ENCODE measurements at places on chromosomes 7 and 10. TPM values are rescaled to one million over a fixed set of nuclear protein-coding genes. Genes with fewer than 3 reads are reported as not detected.

- no peak for DNase-seq
These were observed 12.3 kb downstream of the RBM17 start for GRCh38 chr10:6101181-6101580.

DNA sequence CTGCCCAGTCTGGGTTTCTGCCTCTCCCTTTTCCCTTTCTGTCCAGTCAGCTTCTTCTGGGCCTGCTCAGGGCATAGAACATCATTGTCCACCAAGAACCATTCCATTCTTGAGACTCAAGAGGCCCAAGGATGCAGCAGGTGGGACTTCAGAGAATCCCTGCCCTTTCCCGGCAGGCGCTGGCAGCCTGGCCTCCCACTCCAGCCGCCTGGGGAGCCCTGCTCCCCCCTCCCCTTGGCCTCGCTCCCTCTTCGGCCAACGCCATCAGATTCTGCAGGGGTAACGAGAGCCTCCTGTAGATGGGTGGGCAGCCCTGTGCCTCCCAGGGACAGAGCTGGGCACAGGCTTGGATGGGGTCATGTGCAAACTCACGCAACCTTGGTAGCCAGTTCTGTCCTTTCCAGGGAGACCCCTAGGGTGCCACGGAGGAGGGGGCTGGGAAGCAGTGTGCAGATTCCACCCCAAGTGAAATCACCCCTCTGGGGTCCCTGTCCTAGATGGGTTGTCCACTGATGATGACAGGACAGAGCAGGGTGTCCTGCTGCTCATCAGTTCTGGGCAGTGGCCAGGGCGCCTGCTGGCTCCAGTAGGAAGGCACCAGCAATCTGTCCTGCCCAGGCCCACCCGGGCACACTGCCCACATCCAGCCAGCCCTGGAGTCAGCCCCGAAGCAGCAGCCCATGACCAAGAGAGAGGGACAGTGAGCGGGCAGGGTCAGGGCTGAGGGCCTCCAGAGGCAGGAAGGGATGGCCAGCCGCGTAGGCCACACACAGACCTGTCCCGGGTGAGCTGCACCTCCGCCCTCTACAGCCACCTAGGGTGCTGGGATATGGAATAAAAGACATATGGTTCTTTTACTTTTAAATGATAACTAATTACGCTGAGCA lies 47.7 kb downstream of the RASGEF1A start:
- no peak for DNase-seq

DNA sequence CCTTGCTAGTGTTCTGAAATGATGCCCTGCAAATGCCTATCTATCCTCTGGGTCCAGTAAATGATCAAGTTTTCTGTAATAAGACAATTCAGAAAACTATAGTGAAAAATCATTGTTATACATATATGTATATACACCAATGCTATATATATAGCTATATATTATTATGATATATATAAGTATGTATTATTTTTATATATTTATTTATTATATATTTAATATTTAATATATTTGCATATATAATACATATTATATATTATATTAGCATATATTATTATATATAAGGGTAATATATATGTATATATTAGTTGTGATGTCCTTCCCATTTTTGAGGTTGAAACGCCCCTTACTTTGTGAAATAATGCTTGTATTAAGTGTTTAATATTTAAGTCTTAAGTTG lies 181.4 kb upstream of the CACNA2D1 start:
- DNase-seq: no peak

GRCh38 chr7:618539-619367 lies 99.1 kb upstream of the PDGFA start:
- DNase-seq: no peak

DNA sequence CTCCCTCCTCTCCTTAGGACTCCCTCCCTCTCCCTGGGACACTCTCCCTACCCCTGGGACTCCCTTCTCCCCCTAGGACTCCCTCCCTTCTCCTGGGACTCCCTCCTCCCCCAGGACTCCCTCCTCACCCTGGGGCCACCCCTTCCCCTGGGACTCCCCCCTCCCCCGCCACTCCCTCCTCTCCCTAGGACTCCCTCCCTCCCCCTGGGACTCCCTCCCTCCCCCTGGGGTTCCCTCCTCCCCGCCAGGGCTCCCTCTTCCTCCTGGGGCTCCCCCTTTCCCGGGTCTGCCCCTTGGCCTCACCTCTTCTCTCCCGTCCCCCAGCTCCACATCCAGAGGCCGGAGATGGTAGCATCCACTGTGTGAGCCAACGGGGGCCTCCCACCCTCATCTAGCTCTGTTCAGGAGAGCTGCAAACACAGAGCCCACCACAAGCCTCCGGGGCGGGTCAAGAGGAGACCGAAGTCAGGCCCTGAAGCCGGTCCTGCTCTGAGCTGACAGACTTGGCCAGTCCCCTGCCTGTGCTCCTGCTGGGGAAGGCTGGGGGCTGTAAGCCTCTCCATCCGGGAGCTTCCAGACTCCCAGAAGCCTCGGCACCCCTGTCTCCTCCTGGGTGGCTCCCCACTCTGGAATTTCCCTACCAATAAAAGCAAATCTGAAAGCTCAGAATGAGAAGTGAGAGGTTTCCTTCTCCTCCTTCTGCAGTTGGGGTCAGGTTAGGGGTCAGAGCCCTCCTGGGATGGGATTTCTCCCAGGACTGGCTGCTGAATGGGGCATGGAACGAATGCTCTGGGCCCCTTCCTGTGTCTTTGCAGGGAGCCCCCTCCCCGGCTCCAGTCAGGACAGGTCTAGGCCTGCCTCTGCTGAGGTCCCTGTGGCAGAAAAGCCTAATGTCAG lies 1.4 kb upstream of the MUC17 start:
- DNase-seq: no peak

DNA sequence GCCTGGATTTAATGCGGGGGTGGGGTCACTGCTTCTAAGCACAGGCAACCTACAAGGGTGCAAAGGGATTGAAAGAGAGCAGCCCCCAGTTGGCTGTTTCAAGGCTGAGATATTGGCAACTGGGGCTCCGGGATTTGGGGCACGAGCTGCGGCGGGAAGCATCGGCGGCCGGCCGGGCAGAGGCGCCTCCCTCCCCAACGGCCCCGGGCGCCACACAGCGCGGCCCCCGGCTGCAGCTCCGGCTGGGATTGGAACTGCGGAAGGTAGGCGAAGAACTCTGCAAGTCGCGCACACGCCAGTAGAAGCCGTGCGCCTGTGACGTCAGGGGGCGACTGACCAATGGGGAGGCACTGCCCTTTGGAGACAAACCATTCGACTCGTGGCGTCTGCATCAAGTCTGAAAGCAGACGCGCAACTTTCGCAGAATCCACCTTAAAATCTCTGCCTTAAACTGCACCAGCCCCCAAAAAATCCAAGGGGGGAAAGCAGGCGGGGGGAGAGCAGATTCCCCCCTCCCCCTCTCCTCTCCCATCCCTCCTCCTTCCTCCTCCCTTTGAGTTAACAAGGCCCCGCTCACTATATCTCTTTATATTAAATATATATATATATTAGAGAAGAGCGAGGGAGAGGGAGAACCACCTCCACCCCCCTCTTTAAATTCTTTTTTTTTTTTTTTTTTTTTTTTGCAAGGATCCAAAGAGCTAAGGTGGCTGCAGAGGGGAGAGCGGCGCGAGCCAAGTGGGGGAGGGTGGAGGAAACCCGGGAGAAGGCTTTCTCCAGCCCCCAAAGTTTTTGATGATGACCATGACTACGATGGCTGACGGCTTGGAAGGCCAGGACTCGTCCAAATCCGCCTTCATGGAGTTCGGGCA lies at the start of gene DLX6:
DLX6 (plus strand) TSS at position 371 of the 872 bp plus-strand sequence; CDS start at position 796, 425 bp downstream.
- no peak for DNase-seq

Gene HMX2
- total RNA-seq: not detected

Gene BLOC1S2
- 93.9 TPM for total RNA-seq

Gene VWA2
- 0.25 TPM for total RNA-seq

All from astrocyte (in vitro differentiated cells and primary cell).